ENCODE measurements at places on chromosomes 11 and 22. TPM values are rescaled to one million over a fixed set of nuclear protein-coding genes. Genes with fewer than 3 reads are reported as not detected.

RIMBP3B gene
- 0.85 TPM for total RNA-seq

SPDYC gene
- total RNA-seq = not detected

ELMOD1 gene
- 0.05 TPM for total RNA-seq

SORL1 gene
- 23.8 TPM for total RNA-seq

NLRP10 gene
- not detected for total RNA-seq

FXYD2 gene
- total RNA-seq = 78.9 TPM

CBX7 gene
- 4.2 TPM for total RNA-seq

OR56A1 gene
- total RNA-seq = not detected

PATE2 gene
- 0.09 TPM for total RNA-seq

PIWIL4 gene
- 2.5 TPM for total RNA-seq

BIK gene
- total RNA-seq = 6.8 TPM

- DNase-seq = no peak
Observed at GRCh38 chr22:42357221-42357620, 75.0 kb downstream of the NFAM1 start.

DNA sequence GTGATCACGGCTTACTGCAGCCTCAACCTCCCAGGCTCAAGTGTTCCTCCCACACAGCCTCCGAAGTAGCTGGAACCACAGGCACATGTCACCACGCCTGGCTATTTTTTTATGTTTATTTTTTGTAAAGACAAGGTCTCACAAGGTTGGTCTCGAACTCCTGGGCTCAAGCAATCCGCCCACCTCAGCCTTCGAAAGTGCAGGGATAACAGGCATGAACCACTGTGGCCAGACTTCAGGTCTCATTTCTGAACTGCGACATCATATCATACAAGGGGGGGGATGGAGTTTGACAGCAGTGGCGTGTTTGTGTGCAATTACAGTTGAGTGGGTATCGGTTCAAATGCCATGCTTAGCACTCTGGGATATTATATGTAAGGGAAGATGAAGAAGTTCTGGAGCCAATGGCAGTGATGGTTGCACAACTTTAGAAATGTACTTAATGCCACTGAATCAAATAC, 6.9 kb downstream of the NAALADL1 start:
- no peak for DNase-seq

GRCh38 chr11:121932646-121933185, 183.3 kb downstream of the BLID start:
- no peak for DNase-seq

GRCh38 chr11:57179681-57180080, 2.1 kb upstream of the LRRC55 start:
- DNase-seq = no peak

- DNase-seq = no peak
Observed at GRCh38 chr22:23079814-23080521, 9.6 kb downstream of the GNAZ start.

- no peak for DNase-seq
Observed at GRCh38 chr11:62553839-62554361, 7.3 kb upstream of the AHNAK start.

DNA sequence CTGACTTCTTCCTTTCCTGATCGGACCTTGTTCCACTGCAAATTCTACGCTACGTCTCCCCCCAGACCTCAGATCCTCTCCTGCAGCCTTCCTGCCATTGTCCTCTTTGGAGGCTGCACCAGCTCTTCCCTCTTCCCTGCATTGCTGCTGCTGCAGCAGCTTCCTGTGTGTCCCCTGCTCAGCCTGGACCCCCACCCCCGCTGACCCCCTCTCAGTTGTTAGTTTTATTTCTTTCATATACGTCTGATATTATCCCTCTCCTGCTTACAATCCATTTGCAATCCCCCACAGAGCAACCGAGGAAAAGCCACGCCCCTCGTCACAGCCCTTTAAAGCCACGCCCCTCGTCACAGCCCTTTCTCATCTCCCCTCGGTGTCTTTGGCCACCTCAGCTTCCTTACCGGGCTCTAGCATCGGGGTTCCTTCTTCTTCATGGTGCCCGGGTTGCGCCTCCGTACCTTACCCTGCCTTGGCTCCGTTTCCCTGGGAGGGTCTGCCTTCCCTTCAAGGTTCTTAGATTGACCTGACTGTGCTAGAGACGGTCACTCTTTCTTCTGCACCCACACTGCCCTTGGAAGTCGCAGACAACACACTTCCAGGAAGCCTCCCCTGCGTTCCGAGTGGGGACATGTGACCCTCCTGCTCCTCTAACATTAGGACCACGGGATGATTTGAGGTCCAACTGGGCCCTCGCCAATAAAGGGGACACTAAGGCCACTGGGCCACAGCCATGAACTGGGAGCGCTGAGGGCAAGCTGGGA, 4.8 kb downstream of the MRGPRG start:
- no peak for DNase-seq

GRCh38 chr11:3903207-3903896, 47.9 kb downstream of the STIM1 start:
- DNase-seq = no peak

DNA sequence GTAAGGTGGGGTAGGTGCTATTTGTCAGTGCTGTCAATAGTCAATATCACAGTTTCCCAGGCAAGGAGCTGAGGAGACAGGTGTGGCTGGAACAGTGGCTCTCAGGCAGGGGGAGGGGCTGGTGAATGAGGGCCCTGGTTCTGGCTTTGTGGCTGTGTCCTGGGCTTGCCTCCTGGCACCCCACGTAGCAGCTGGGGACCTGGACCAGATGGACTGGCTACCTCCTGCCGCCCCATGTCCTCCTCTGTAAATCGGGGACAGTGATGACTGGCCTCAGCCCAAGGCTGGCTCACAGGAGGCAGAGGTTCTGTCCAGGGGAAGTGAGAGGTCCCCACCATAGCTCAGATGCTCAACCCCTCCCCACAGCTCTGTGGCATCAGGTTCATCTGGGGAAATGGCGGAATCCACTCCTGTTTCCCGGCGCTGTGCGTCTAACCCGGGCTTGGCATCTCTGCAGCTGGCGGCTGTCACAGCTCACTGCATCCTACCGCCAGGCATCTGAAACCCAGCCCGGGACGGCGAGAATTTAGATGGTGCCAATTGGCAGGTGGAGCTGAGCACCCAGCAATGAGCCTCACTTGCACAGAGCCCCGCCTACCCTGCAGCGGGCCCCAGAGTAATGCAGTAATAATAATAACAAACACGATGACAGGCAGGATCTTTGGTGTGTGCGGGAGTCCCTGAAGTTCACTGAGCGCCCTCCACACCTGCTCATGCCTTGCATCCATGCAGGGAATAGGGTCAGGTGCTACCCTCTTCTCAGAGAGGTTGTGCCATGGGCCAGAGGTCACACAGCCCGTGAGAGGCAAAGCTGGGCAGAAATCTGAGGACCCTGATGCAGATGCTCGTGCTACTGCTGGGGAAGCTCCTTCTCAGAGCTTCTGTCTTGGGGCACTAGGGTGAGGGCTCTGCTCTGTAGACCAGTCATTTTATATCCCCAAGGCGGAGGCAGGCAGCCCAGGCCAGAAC, 27.8 kb upstream of the SHISAL1 start:
- DNase-seq = no peak

DNA sequence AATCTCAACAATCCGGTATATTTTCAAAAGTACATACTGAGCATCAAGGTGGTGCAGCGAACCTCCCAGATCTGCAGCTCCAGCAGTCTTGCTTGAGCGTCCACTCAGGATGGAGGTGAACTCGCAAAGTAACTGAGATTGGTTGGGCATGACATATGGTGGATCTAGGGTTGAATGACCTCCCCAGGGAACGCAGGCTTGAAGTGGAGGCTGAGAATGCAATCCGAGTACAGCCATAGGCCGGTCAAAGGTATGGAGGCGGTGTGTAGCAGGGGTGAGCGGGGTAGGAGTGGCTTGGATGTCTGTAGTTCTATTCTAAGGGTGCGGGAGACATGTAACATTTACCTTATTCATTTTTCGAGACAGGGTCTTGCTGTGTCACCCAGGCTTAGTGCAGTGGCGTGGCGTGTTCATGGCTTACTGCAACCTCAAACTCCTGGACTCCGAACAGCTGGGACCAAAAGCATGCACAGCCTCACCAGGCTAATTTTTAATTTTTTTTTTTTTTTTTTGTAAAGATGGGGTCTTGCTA, 631 bp upstream of the C22orf39 start:
- DNase-seq = no peak

- no peak for DNase-seq
Observed at GRCh38 chr11:555780-556661, 4.5 kb downstream of the LMNTD2 start.

- no peak for DNase-seq
Observed at GRCh38 chr22:28629420-28630176, 50.0 kb downstream of the TTC28 start.

GRCh38 chr11:36149538-36150242, 139.5 kb downstream of the COMMD9 start:
- DNase-seq = no peak

- no peak for DNase-seq
Observed at GRCh38 chr22:27982106-27982505, 63.0 kb upstream of the PITPNB start.

DNA sequence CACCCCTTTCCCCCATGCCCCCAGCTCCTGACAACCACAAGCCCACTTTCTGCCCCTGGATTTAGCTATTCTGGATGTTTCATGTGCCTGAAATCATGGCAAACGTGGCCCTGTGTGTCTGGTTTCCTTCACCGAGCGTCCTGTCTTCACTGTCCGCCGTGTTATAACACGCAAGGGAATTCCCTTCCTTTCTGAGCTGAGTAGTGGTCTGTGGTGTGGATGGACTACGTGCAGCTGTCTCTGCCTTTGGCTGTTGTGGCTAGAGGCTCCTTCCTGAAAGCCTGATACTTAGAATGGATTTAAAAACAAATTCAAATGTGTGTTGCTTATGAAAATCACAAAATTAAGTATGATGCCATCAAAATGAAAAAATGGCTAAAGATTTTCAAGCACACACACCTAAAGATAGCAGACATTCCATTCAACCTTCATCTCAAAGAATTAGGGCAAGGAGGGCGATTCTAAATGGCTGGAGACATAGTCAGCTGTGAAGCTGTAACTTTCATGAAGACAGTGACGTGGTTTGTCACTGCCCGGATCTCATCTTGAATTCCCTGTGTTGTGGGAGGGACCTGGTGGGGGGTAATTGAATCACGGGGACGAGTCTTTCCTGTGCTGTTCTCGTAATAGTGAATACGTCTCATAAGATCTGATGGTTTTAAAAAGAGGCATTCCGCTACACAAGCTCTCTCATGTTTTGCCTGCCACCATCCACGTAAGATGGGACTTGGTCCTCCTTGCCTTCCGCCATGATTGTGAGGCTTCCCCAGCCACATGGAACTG, 30.5 kb downstream of the KCNQ1 start:
- no peak for DNase-seq

DNA sequence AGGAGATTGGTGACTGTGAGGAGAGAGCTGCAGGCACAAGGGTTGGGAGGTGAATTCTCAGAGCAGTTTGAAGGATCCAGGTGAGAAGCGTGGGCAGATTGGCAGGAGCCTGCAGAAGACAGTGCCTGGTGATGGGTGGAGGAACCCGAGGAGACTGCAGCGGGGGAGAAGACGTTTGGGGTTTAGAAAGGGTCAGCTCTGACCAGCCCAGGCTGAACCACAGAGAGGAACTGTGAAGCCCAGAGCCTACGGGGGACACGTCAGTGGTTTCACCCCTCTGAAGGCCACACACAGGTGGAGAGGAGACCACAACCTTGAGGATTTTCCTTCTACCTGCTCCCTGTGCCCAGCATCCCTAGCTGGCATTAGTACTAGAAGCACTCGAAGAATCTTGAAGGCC, 154.8 kb upstream of the TBCEL start:
- no peak for DNase-seq

DNA sequence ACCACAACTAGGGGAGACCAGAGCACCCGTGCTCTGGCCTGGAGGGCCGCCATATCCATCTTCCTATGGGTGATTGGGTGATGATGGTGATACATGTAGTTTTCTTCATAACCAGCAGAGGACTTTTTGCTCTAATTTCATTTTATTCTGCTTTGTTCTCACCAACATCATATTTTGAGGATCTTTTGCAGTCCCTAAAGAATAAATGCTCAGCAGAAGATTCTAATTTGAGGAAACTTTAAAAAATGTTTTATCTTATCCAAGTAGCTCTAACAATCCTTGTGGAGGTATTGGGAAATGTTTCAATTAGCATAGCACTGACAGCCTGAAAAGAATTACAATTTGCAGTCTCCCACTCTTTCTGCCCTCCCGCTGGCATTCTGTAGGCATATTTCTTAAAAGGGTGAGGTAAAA, 544.0 kb downstream of the NTM start:
- DNase-seq = no peak

- DNase-seq = no peak
Observed at GRCh38 chr11:28763876-28764275, 655.7 kb downstream of the METTL15 start.

- DNase-seq = no peak
Observed at GRCh38 chr11:134258577-134258976, 5.2 kb downstream of the ACAD8 start.

GRCh38 chr11:37394236-37394870, 796.3 kb upstream of the RAG2 start:
- DNase-seq = no peak

DNA sequence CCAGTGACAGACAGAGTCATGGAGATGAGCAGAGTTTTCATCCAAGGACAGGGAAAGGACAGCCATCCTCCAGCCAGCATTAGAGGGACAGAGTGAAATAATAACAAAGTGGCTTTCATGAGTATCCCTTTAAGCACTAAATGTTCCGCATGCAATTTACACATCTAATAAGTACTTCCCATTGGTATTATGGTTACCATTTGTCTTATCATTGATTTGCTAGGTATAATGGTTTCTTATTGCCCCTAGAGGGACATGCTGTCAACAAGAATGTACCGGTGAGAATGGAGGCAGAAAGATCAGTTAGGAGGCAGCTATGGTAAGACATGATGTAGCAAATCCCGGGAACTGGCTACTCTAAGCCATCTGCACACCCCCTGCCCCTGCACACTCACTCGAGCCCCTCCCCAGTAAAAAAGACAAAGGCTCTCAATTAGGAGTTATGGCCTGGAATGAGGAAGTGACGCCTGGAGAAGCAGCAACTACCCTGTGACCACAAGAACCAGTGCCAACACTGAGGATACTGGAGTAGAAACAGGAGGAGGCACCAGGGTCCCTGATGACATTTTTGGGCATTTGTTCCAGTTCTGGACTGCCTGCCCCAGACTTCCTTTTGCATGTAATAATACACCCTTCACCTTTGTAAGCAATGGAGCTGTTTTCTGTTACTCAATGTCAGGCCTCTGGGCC, 30.2 kb upstream of the HMGXB4 start:
- DNase-seq = no peak

DNA sequence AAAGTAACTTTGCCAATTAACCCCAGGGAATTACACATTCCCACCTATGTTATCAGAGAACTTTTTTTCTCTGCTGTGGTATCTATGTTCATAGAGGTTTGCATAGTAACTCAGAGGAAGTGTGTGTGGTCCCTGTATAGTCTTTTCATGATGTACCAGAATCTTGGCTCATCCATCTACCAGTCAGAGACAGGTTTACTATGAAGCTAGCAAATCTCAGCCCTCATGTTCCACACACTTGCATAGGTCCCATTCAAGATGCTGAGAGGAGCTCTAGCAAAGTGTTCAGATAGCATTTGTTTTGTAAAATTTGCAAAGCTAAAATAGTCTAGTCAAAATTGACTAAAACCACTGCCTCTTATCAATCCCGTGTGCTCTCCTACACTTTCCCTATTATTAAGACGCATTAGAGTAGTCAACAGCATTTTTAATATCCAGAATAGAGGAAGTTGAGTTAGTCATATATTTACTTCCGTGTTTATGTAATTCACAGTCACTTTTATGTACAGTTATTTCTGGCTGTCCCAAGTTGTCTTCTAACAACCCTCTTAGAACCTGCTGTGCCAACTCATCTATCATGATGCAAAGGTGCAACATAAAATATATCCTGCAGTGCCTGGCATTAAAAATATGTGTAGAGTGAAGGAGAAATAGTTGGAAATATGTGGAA, 184.2 kb downstream of the FAM76B start:
- DNase-seq = no peak
